ENCODE measurements at places on chromosomes 16 and 17.

DNA sequence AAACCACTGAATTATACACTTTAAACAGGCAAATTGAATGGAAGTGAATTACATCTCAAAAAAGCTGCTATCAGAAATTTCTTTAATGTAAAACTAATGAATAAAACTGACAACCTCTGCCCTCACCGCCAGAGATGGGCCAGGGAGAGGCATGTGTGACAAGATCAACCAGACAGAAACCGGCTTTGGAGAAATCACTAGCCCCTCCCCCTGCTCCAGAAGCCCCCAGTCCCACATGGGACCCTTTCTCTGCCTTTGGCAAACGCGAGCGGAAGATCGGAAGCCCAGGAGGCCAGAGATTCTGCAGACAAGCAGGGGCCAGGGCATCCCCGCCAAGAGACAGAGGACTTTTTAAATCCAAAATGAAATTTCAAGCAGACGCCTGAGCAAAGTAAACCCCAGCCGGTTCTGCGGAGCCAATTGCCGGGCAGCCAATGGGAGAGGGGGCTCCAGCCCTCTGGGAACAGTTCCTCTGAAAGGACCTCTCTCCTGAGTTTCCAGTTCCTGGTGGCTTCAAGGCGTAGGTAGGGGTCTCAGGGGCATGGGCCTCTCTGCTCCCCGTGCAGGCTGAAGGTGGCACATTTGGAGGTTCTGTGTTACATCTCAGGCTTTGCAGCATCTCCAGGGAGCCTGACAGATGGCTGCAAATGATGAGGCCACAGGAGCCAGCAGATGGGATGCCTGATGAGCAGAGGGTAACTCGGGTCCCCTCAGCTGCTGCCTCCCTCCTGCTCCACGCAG lies 118.1 kb downstream of the GSG1L start:
- DNase-seq, result no peak

GRCh38 chr17:76366247-76366646 lies 12.5 kb upstream of the PRPSAP1 start:
- DNase-seq, result no peak

GRCh38 chr17:66950325-66950724 lies 14.2 kb upstream of the CACNG4 start:
- DNase-seq, result no peak

DNA sequence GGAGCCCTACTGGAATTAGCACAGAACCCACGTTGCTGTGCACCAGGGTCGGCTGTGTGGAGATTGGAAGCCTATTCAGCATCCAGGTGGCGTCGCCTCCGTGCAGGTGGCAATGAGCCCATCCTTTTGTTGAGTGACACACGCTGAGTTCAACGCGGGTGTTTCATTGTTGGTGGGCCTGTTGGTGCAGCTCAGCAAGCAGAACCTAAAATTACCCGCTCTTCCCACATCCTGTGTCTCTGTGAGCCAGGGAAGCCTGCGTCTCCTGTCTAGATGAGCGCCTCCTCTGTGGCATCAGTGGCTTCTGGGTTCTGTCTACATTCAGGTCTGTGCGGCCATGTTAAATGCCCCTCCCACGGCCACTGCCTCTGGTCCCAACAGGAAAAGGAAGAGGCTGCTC lies 14.5 kb downstream of the CD2BP2 start:
- no peak for DNase-seq

DNA sequence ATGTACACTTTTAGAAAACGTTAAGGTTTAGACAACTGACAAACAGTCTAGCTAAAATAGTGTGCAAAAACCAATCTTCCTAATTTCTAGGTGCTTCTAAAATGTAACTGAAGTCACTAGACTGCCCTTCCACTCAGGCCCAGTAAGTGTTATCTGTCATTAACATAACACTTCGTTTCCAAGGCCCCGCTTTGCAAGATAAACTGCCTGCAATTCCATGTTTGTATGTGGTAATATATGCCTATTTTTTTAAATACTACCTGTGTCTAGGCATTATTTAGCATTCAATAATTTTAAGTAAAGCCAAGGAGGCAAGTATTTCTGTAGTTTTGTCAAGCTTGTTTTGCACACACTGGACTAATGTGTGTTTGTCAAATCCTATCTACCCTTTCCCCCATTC lies 3.2 kb downstream of the USP32 start:
- DNase-seq, result no peak

GRCh38 chr17:53475002-53475401 lies 347.7 kb upstream of the KIF2B start:
- DNase-seq, result no peak

DNA sequence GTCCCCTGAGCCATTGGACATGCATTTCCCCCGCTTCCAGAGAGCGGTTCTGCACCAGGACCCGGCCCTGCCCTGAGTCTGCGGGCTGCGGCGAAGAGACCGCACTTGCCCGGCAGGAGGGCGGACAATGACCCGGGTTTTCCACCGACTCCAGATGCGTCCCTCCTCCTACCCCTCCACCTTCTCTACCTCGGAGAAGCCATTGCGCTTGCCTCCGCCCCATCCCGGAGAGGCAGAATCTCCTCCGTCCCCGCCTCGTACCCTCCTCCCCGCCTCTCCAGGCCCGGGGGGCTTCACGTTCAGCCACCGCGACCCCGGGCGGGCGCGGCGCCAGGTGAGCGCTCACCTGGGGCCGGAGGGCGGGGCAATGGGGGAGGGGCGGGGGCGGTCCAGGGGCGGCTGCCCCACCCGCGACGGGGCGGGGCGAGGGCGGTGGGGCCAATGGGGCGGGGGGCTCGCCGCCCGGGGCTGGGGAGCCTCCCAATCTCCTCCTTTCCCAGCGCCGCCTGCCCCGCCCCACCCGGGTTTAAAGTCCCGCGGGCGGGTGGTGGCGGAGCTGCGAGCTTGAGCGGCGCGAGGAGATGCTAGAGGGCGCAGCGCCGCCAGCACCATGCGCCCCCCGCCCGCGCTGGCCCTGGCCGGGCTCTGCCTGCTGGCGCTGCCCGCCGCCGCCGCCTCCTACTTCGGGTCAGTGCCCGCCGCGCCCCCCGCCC lies at the start of gene WNT9B:
TSS of gene WNT9B (plus strand) at position 555 of the 713 bp plus-strand sequence. CDS start at position 611, 56 bp downstream.
- DNase-seq, result peak; percentile 76

DNA sequence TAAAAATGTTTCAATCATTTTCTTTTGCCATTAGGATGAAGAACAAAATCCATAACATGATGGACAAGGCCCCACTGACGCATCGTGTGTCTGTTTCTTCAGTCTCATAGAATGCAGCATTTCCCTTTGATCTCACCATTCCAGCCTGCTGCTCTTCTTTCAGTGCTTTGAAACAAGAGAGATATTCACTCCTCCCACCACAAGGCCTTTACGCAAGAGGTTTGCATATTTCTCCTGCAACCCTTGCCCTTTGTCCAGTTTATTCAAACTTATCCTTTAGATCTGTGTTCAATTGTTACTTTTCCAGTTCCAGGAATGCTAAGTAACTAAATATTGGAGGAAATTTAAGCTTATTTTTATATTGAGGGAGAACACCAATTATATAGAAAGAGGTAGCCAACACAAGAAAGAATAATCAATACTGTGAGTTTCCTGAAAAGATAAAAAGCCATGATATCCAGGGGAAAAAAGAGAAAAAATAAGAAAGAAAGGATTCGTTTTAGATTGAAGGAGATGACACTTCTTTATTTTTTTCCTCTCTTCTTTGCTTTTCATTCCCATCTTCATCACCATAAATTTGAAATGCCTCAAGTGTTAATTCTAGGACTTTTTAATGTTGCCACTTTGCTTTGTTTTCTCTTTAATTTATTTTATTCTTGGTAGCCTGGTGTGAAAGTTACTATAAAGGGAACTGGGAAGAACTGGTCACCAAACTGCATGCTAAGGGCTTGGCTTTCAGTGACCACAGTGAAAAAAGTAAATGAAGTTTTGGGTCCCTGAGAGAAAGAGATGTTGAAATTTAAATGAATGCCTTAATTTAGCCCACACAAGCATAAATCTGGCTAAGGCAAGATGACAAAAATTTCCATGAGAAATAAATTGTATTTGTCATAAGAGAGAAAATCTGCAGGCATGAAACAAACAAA lies 102.1 kb downstream of the KIF2B start:
- peak; percentile 30 for DNase-seq

- DNase-seq, result no peak
Measured at GRCh38 chr17:2087597-2088211, 32.8 kb downstream of the HIC1 start.

GRCh38 chr16:265711-266110 lies 10.0 kb downstream of the RGS11 start:
- DNase-seq, result no peak

DNA sequence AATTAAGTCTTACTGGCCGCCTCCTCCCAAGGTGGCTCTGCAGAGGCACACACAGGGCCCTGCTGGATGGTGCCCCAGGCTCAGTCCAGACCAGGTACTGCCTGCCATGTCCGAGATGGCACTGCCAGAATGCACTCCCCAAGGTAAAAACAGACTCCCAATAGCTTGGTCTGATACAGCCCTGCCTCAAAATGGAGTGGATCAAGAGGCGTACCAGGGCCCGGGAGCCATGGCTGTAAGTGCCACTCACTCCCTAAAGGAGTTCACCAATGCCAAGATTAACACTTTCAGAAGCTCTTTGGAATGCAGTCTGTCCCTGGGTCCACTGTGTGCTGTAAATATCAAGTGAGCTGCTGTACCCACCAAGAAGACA lies 576 bp upstream of the MYO18A start:
- no peak for DNase-seq

DNA sequence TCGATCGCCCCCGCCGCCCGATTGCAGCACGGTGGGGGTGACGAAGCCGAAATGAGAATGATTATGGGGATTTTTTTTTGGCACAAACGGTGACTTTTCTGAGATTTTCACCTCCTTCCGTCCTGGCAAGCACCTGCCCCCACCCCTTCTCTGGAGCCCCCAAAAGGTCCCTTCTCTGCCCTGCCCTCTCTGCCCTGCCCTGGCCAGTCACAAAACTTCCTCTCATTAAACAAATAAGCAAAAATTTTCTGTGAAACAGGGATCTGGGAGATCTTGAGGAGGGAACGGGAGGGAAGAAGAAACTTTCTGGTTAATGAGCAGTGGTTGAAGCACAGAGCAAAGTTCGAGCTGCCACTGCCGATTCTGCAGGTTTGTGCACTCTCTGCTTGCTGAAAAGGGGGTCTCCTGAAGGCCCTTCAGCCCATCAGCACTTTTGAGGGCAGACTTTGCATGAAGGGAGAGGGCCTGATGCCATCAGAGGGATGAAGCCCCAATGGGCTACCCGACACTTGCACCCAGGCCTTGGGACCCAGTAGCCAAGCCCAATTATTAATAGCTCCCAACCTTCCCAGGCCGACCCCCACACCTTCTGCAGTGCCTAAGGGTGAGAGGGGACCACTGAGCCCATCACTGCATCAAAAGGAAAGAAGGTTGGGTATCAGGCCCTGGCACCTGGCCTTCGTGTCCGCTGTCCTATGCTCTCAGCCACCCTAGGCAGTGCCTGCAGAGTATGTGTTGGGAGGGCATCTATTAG lies 1.0 kb upstream of the HOXB8 start:
- DNase-seq, result no peak

GRCh38 chr16:80041410-80041809 lies 440.9 kb upstream of the MAF start:
- no peak for DNase-seq

- no peak for DNase-seq
Measured at GRCh38 chr17:9166788-9167187, 145.5 kb downstream of the NTN1 start.

GRCh38 chr16:49499869-49500610 lies 126.4 kb downstream of the C16orf78 start:
- DNase-seq, result no peak

DNA sequence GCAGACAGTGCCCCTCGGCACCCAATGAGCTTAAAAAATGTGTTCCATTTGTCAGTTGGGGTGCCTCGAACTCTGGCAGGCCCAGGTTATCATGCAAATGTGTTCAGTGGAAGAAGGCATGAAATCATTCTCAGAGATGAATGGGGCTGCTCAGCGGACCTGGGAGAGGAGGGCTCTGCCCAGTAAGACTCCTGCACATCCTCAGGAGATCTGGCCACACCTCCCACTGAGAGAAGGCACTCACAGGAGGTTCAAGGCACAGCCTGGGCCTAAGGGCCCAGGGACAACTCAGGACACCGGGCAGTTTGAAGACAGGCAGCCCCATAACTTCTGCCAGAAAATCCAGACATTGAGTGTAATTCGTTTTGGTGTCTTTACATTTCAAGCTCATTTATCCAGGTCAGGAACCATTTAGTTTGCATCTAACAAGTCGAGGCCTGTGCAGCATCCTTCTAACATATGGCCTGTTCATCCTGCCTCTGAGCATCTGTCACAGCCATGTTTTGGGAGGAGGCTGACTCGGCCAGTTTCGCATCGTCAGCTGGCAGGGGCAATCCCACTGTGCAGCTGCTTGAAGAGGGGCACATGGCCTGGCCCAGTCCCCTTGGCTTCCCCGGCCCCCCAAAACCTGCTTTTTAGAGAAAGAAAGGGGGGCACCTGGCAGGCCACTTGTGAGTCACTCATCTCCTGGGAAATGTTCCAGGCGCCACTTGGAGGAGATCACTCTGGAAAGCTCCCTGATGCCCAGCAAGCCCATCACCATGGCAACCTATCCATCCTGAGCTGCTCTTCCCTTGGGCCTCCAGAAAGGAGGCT lies 31.2 kb upstream of the BCAR1 start:
- no peak for DNase-seq

DNA sequence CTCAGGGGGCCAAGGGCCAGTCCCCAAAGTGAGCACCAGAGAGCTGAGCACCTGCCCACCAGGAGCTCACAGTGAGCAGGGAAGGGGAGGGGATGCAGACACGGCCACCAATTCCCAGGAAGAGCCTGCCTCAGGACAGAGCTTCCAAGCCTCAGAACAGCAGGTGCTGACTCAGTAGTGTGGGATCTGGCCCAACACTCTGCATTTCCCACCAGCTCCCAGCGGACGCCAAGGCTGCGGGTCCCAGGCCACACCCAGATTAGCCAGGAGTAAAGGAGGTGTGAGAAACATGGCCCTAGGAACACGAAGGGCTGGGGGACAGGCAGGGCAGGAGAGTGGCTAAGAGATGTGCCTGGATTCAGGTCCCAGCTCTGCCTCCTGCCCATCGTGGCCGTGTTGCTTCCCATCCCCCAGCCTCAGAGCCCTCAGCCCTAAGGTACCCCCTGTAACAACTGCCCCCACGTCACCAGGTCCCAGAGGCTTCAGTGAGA lies 28.4 kb upstream of the EIF1 start:
- DNase-seq, result no peak

DNA sequence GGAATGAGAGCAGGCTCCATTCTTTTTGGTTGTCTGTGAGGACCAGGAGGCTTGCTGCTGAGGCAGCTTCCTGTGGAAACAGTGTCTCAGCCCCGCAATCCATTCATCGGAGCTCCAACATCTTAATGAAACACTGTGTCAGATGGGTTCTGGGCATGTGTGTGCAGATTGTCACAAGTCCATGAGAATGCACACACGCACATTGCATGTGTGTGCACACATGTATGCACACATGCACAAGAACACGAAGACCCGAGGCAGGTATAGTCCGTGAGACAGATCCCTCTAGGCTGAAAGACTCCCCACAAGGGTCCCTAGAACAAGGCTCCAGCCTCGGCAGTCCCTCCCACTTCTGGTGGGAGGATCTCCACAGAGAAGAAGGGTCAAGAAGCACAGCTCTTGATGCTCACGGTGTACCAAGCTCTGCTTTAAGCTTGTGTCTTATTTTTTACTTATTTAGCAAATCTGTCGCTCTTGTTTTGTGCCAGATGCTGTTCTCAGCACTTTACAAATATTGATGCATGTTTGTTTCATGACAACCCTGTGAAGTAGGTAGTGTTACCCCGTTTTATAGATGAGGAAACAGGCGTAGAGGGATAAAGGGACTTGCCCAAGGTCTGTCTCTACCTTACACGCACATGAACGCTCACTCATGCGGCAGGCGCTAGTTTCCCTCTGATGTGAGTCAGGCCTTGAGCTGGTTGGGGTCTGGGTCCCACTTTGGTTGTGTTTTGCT lies 213.1 kb downstream of the SEC14L1 start:
- DNase-seq, result no peak

- DNase-seq, result no peak
Measured at GRCh38 chr17:74922694-74923537, at the start of gene USH1G. TSS of gene USH1G (minus strand) at chr17:74923255. CDS start at chr17:74923073, 182 bp downstream.

- DNase-seq, result no peak
Measured at GRCh38 chr16:67456391-67457081, 24.4 kb downstream of the ATP6V0D1 start.
